GM13977 (cell line): ENCODE measurements at places on chromosomes 3 and 15.

DNA sequence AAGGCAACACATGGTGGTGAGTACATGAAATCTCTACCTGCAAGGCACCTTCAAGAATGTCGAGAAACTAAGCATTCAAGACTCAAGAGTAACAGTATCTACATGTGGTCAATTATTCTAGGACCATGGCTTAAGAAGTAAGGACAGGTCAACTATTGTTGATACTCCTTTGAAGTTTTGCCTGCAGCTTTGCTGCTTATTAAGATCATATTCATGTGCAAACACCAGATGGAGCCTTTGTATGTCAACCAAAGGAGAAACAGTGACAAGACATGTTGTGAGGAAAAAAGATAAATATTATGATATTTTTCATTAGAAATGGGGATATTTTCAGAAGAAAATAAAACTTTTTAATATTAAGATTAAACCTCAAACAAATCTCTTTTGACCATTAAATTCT, 52.3 kb upstream of the FGF7 start:
- DNase-seq, result no peak

- DNase-seq, result no peak
These were observed 433.5 kb downstream of the PLOD2 start for GRCh38 chr3:145727476-145727875.

DNA sequence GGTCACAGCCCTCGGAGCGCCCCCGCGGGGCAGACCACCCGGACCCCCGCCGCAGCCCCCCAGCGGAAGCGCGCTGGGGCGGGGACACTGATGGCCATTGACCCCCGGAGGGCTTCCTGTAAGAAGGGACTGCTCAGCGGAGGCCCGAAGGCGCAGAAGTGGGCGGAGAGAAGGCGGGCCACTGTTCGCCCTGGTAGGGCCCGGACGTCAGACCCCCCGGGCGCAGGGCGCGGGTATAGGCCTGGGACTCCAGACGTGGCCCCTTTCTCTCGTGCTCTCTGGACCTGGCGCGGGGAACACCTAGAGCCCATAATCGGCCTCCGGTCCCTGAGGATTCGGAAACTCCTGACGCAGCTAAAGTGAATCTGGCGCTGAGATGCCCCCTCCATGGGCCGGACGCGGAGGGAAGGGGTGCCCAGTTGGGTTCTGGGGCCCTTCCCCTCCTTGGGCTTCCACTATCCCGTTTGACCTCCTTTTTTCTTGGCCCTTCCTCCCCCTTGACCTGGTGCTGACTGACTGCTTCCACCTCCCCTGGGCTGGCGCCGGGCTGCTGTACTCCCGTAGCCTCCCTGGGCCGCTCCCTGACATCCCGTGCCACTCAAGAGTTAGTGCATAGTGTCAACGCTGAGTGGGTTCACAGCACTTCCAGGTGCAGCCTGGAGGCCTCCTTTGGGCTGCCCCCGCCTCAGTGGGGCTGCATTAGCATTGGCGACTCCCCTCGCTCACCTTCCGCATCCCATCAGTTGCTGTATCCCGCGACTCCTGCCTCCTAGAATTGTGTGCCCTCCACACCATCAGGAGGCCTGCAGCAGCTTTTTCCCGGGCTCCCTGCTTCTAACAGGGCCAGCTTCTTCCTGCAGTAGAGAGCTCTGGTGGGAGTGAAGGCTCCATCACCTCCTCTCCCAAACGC, 694 bp downstream of the ABTB1 start:
- peak; percentile 74 for DNase-seq

DNA sequence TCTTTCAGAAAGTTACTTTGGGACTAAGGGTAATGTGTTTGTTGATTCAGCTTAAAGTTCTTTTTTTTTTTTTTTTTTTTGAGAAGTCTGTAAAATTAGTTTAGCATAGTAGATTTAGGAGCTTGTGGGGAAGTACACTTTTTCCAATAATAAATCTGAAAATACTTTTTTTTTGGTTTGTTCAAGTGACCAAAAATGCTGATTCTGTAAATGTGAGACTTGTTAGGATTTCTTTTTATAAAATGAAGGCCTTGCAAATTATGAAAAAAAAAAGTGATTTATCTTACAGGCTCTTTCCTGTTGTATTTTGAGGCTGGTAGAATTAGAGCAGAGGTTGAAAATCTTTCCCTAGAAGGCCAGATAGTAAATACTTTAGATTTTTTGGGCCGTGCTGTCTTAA, 7.6 kb downstream of the OXNAD1 start:
- no peak for DNase-seq

DNA sequence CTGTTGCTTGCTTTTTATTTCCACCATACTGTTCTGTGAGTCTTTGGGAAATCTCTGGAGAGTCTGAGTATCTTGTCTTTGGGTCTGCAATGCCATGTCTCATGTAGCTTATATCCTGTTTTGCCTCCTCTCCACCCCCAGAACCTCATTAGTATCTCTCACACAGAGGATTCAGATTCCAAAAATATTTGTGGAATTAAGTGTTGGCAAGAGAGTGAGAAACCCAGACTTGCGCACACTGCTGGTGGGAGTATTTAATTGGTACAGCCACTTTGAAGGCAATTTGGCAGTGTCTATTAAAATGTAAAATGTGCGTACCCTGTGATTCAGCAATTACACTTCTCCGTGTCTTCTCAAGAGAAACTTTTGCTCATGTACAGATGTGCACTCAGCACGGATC, 68.6 kb downstream of the ZNF621 start:
- no peak for DNase-seq

GRCh38 chr3:193297421-193297820, 56.4 kb downstream of the PLAAT1 start:
- DNase-seq, result no peak

- DNase-seq, result no peak
These were observed 160.1 kb downstream of the FBLN2 start for GRCh38 chr3:13708871-13709595.

DNA sequence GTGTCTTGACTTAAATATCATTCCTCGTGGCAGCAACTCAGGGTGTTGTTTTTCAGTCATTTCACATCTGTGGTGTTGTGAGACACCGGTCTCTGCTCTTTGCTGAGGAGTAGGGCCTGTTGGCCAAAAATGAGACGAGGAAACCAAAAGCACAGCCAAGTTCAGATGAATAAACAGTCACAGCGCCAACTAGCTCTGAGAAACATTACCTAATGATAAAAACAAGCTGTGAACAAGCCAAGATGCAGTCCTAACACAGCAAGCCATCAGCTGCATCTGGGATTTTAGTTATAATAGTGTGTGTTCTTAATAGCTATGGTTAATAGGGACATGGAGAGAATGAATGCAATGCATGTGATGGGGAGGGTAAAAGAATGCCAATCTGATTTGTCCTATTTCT, 843.4 kb upstream of the DPPA4 start:
- DNase-seq, result no peak

- DNase-seq, result peak; percentile 36
These were observed 104.0 kb downstream of the KLHL25 start for GRCh38 chr15:85690561-85691231.

GRCh38 chr15:68209735-68210408, 4.7 kb upstream of the CALML4 start:
- DNase-seq, result peak; percentile 69

GRCh38 chr3:158420654-158421396, 150.2 kb upstream of the MLF1 start:
- peak; percentile 13 for DNase-seq

- no peak for DNase-seq
These were observed 54.1 kb downstream of the TRPC1 start for GRCh38 chr3:142777927-142778326.

GRCh38 chr15:54619180-54619579, 577.6 kb downstream of the RSL24D1 start:
- no peak for DNase-seq

- DNase-seq, result no peak
These were observed 80.4 kb upstream of the IGF1R start for GRCh38 chr15:98567951-98568350.

DNA sequence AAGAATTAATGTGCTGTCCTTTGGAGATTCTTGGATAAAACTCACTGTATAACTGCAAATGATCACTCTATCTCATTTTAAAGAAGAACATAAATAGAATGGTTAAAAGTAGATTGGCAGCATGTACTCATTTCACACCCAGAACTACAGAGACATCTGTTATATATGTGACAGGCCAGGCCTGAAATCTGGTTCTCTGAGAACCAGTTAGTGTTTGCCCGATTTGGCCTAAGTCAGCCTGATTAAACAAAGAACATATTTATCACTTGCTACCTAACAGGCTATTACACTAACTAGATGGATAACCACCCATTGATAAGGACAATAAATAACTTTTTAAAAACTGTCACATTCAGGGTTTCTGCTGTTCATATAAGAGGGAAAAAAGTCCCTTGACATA, 460.1 kb downstream of the CNTN4 start:
- no peak for DNase-seq

DNA sequence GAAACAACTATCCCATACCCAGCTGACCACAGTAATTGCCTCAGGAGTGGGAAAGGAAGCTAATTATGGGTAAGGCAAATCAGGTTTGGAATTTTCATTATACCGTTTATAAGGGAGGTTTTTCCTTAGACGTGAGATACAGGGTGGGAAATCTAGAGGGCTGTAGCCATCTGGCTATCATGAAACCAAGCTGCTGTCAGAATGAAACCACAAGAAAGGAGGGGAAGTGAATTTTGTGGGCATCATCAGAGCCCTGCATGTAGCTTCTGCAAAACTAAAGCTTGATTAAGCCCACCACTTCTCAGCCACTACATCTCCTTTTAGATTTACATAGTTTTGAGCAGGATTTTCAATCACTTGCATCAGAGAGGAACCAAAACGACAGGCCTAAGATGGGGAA, 893.5 kb downstream of the TUSC7 start:
- DNase-seq, result peak; percentile 2

DNA sequence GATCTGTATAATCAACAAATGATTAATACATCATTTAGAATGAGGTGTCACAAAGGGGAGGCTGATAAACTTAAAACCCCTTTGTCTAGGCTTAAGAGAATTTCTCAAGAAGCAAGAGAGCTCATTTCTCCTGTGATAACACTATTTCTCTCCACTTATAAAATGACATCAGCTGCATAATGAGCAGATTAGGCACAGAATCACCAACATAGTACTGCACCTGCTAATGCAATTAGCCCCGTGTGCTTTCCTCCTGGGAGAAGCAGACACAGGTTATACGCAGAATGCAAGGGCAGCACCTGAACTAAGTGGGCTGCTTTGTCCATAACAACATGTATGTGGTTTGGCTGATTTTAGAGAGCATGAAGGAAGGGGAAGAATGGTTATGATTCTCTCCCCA, 515.3 kb upstream of the CFAP20DC start:
- DNase-seq, result no peak

DNA sequence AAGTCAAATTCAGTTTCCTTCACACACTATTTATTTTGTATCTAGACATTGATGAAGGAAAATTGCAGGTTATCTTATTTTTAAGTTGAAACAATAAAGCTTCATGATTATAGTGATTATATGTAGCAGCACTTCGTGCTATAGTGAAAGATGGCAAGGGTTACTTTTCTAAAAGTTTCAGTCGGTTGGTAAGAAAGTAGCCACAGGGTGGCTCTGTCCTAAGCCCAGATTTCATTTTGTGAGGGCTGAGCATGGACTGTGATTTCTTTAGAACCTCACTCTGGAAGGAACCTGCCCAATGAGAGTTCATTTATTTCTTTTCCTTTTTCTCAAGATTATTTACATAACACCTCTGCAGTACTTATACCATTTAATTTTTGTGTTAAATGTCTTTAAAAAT, 66.5 kb downstream of the NME9 start:
- DNase-seq, result no peak

- no peak for DNase-seq
These were observed 3.4 kb downstream of the MON1A start for GRCh38 chr3:49926117-49926728.

DNA sequence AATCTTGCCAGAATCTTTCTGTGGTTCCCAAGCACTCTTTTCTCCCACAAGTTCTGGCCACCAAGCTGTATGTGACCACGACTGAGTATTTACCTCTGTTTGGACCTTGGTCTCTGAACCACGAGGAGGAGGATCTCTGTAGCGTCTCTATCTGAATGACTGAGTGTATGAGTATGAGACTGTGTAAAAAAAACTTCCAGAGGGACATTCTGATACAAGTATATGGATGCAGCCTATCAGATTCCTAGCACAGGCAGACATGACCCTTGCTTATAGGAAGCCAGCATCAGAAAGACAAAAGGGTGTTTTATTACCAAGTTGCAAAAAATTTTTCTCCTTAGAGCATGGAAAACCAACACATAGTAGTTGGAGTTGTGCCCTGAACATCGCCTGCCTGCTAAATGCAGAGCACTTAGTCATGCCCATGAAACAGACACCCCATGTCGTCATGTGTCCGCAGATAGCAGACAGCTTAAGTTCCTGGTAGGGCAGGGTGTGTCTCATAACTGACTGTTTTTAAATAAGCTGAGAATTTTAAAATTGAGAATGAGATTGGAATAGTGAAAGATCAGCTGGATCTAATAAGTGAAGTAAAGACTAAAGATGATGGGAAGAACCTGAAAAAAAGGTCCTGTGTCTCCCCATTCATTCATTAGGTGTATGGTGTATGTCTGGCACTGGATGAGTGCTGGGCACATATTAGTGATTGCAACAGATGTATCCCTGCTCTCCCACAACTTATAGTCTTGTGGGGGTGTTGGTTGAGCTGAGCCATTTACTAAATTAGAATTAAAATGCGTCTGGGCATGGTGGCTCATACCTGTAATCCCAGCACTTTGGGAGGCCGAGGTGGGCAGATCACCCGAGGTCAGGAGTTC, 30.9 kb downstream of the DAG1 start:
- DNase-seq, result no peak

DNA sequence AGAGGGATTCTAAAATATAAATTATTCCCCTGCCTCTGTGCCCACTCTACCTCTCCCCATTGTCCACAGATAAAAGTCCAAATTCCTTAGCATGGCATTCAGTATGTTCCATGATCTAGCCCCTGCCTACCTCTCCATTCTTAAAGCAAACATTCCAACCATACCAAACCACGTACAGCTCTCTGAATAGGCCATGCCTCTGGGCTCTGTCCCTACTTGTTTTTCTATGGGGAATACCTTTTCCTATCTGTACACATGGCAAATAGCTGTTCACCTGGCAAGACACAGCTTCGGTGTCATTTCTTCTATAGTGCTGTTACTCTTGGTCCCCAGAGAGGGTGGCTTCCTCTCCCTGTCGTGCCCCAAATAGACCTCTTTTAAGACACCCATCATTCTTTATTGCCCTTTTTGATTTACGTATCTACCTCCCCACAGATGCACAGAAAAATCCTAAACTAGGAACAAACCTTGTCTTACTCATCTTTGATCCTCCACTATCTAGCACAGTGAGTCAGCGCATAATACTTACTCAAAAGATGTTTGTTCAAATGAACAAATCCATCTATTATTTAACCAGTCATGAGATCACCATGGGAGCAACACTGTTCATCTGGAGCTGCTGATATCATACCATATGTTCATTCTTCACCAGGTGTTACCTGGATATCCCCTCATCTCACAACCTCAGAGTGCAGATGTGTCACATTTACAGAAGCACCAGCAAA, 329.8 kb downstream of the THSD4 start:
- DNase-seq, result no peak

GRCh38 chr3:186366206-186366605, 4.2 kb upstream of the DGKG start:
- DNase-seq, result no peak

DNA sequence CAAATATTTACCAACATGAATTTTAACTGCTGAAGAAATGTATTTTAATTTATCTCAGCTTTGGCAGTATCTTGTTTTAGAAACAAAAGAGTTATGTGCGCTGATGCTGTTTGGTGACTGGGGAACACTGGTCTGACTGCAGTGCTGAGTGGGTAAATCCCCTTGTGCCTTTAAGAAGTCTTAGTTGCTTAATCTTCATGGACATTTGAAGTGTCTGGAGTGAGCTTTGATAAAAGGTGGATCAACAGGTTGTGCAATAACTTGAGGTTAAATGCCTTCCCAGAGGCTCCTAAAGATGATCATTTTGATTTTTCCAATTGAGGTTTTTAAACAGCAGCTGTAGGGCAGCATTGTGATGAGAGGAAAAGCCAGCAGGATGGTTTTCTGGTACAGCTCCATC, 68.7 kb downstream of the TP63 start:
- no peak for DNase-seq
